SJSA1 (cell line): ENCODE measurements at places on chromosomes 13 and 19. TPM values are rescaled to one million over a fixed set of nuclear protein-coding genes. Genes with fewer than 3 reads are reported as not detected.
A peak's percentile ranks its signal among the peaks of the same experiment; 100 is the strongest.

TYROBP gene
- not detected in 2 replicates for total RNA-seq

CYP4F12 gene
- total RNA-seq, result not detected in 2 replicates

OR10H1 gene
- not detected in 2 replicates for total RNA-seq

MUC16 gene
- not detected in 2 replicates for total RNA-seq

ZNF256 gene
- total RNA-seq, result 1.8 and 5.2 TPM in 2 replicates

ZNF460 gene
- 39.0 and 39.5 TPM in 2 replicates for total RNA-seq

APOE gene
- 1.7 TPM in 2 replicates for total RNA-seq

LGALS7B gene
- total RNA-seq, result not detected in 2 replicates

GJB6 gene
- not detected in 2 replicates for total RNA-seq

- H3K36me3 ChIP-seq, result peaks cover 28% of the 10 kb centered on the region
- no peak overlapping the region for H3K27ac ChIP-seq
- DNase-seq, result no peak
- no peaks in the 10 kb centered on the region for H3K27me3 ChIP-seq
These were observed 2.1 kb downstream of the TNFSF9 start for GRCh38 chr19:6533000-6533328.

DNA sequence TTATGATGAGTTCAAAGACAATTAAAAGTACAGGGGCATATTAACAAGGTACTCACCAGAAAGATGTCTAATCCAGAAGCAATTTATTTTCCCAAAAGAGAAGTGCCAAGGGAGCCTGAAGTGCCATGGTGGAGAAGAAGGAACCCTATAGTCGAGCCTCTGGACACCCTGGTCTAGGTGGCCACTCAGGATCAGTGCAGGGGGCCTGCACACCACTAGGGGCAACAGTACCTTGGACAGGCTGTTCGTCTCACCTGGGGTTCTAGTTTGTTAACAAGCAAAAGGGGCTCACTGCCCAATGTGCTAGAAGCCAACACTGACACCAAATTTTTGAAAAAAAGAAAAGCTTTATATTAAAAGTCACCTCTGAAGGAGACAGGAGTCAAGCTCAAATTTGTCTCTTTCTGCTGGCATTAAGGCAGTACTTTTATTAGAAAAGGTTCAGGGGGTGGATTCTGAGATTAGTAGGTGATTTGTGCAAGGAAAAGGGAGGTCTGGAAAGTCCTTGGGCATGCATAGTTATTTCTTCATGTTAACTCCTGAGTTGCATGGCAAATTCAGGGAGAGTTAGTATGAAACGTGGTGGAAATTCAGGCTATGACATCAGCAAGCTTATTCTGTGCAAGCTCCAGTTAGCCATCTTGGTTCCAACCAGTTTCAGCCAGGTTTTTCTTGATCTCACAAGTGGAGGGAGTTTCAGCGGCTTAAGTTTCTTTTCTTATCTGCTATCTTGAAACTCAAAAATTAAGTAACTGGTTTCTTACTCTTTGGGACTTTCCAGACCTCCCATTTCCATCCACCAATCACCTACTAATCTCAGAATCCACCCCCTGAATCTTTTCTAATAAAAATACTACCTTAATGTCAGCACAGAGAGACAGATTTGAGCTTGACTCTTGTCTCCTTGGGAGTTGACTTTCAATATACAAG is 884 bp upstream of the CBY2 start:
- H3K4me3 ChIP-seq, result no peak overlapping the region
- no peaks in the 10 kb centered on the region for H3K4me1 ChIP-seq
- no peak overlapping the region for H3K27ac ChIP-seq
- no peak for DNase-seq
- H3K27me3 ChIP-seq, result peaks cover 21% of the 10 kb centered on the region
- no peaks in the 10 kb centered on the region for H3K36me3 ChIP-seq

DNA sequence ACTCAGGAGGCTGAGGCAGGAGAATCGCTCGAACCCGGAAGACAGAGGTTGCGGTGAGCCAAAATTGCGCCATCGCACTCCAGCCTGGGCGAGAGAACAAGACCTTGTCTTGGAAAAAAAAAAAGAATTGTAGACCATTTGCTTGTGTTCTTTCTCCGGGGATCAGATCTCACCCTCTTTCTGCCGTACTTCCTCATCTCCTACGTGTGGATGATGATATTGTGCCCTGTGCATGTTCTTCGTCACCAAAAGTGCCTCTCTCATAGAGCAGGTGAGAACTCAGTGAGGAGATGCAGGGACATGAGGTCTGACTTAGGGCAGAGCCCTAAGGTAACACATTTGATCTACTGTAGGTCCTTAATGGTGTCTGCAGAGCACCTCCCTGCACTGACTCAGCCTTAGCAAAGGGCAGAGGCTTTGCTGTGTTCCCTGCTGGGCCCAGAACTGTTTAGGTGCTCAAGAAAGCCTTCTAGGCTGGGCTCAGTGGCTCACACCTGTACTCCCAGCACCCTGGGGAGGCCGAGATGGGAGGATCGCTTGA is 1.3 kb downstream of the APOC2 start:
- no peaks in the 10 kb centered on the region for H3K36me3 ChIP-seq
- DNase-seq, result no peak
- H3K27ac ChIP-seq, result no peak overlapping the region
- H3K4me1 ChIP-seq, result no peaks in the 10 kb centered on the region
- no peaks in the 10 kb centered on the region for H3K27me3 ChIP-seq

GRCh38 chr13:108155185-108156106 is 59.9 kb downstream of the LIG4 start:
- H3K4me3 ChIP-seq, result no peak overlapping the region
- DNase-seq, result peak; percentile 90
- no peak overlapping the region for H3K27ac ChIP-seq

GRCh38 chr13:37127691-37128241 is 22.3 kb upstream of the CSNK1A1L start:
- H3K36me3 ChIP-seq, result no peaks in the 10 kb centered on the region
- H3K4me1 ChIP-seq, result peaks cover 22% of the 10 kb centered on the region
- H3K27me3 ChIP-seq, result no peaks in the 10 kb centered on the region
- DNase-seq, result peak; percentile 60

DNA sequence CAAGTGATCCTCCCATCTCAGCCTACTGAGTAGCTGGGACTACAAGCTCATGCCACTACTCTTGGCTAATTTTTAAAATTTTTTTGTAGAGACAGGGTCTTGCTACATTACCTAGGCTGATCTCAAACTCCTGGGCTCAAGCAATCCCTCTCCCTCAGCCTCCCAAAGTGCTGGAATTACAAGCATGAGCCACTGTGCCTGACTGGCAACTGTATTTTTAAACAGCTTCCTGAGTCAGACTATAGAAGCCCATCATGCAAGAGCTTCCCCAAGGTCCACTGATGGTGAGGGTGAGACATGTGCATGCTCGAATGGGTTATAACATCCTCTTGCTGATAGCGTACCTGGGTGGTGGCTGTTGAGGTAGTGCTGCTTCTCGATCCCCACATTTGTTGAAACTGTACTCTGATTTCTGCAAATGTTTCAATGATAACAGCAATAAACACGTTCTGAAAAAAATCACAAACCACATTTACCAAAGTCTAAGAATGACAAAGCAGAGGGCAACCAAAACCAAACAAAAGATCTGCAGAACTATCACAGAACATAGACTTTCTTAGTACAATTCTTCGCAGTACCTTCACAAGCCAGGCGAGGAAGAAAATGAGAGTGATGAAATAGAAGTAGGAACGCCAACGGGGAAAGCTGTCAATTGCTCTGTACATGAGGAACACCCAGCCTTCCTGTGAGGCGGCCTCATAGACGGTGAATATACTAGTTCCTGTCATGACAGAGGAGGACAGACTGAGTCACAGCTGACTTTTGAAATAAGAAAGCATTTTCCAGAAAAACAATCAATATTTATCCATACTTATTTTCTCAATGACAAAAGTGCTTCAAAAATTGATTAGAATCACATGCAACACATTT is 124.4 kb downstream of the NALCN start:
- no peak for DNase-seq
- H3K27me3 ChIP-seq, result no peaks in the 10 kb centered on the region
- H3K36me3 ChIP-seq, result no peaks in the 10 kb centered on the region
- H3K27ac ChIP-seq, result peak overlapping the region; percentile 57
- H3K4me3 ChIP-seq, result no peak overlapping the region

- peaks cover 4% of the 10 kb centered on the region for H3K4me1 ChIP-seq
- H3K27me3 ChIP-seq, result no peaks in the 10 kb centered on the region
- no peak for DNase-seq
- no peaks in the 10 kb centered on the region for H3K36me3 ChIP-seq
- no peak overlapping the region for H3K4me3 ChIP-seq
These were observed 40.9 kb downstream of the GJA3 start for GRCh38 chr13:20119960-20120359.

- no peaks in the 10 kb centered on the region for H3K36me3 ChIP-seq
- no peak for DNase-seq
- H3K27me3 ChIP-seq, result no peaks in the 10 kb centered on the region
- no peak overlapping the region for H3K4me3 ChIP-seq
These were observed 6.7 kb upstream of the JUND start for GRCh38 chr19:18287836-18288772.

GRCh38 chr13:27496006-27496405 is 45.6 kb upstream of the MTIF3 start:
- DNase-seq, result no peak
- no peaks in the 10 kb centered on the region for H3K36me3 ChIP-seq
- H3K4me3 ChIP-seq, result no peak overlapping the region
- no peak overlapping the region for H3K27ac ChIP-seq
- no peaks in the 10 kb centered on the region for H3K4me1 ChIP-seq
- H3K27me3 ChIP-seq, result no peaks in the 10 kb centered on the region

DNA sequence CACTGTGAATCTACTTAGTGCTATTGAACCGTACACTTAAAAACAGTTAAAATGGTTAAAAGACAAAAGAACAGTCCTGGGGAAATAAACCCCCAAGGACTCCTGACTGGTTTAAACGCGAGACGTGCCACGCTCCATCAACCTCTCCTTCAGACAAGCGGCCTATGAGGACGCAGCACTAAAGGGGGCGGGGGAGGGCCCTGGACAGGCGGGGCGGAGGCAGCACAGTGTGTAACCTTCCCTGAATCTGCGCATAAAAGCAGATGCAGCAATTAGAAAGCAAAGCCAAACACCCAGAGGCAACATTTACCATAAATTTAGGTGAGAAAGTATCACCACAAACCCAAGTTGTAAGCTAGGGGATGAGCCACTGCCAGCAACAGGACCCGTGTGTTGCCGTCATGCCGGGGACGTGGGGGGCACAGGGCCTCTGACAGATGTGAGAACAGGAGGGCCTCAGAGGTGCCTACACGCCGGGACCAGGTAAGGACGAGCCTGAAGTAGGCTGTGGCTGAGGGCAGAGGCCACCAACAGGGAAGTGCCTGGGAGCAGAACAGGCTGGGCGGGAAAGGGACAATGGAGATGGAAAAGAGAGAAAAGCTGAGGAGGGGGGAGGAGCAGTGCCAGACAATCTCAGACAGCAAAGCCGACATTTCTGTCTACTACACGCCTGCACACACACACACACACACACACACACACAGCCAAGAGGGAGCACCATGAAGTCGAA is 15.3 kb upstream of the ADPRHL1 start:
- DNase-seq, result no peak
- no peaks in the 10 kb centered on the region for H3K4me1 ChIP-seq
- no peak overlapping the region for H3K27ac ChIP-seq
- H3K27me3 ChIP-seq, result no peaks in the 10 kb centered on the region

GRCh38 chr19:4639531-4640246 is 373 bp downstream of the TNFAIP8L1 start:
- H3K4me1 ChIP-seq, result peaks cover 30% of the 10 kb centered on the region
- H3K36me3 ChIP-seq, result no peaks in the 10 kb centered on the region

DNA sequence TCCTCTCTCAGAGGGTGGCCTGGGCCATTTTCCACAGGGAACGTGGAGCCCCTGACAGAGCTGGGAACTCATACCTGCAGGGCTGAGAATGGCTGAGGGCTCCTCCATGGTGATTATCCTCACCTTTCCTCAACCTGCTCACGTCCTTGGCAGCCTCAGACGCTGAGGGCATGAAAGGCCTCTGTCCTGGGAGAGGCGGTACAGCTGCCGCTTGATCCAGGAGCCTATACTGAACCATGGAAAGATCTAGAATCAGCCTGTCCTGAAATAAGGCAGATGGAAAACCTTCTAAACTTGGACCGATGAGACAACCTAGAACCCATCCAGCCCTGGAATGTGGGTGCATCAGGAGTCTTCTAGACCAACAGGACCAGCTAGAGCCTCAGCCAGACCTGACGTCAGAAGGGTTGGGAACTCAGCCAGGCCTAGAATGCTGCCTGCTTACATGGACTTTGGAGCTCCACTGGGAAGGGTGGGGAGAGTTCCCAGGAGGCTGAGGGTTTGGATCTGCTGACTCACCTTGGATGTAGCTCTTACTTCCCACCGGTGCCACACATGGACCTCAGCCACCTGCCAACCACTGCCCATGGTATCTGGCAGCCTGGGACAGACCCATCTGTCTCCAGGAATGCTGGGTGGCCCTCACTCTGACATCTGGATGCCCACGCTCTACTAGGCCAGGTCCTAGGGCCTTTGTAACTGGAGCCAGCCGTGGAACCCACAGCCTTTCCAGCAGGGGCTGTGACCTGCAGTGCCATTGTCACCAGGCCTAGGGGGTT is 7.5 kb downstream of the KCTD15 start:
- no peak overlapping the region for H3K4me3 ChIP-seq
- H3K27ac ChIP-seq, result no peak overlapping the region
- DNase-seq, result no peak

DNA sequence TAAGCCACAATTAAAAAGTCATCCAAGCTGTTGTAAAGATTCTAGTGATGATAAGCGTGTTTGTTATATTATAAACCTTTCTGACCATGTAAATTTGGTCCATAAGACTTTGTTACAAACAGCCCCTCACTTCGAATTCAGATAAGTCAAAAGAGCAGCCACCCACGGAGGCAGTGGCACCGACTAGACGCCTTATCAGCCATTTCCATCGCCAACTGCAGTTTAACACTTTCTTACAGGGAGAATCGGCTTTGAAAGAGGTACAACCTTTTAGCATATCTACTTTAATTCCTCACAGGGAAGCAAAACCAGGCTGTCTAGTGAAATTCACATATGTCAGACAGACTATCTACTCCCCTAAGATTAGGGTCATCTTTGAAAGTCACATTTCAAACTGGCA is 47.5 kb downstream of the SOX21 start:
- no peak overlapping the region for H3K4me3 ChIP-seq
- no peak for DNase-seq
- no peak overlapping the region for H3K27ac ChIP-seq
- no peaks in the 10 kb centered on the region for H3K4me1 ChIP-seq
- H3K36me3 ChIP-seq, result no peaks in the 10 kb centered on the region
- H3K27me3 ChIP-seq, result peaks cover 22% of the 10 kb centered on the region

GRCh38 chr13:43369319-43369718 is 345.9 kb downstream of the DNAJC15 start:
- peaks cover 32% of the 10 kb centered on the region for H3K4me1 ChIP-seq
- no peaks in the 10 kb centered on the region for H3K27me3 ChIP-seq
- H3K36me3 ChIP-seq, result no peaks in the 10 kb centered on the region
- no peak overlapping the region for H3K27ac ChIP-seq
